GM04504 (cell line): ENCODE measurements at places on chromosomes 3 and 15.

DNA sequence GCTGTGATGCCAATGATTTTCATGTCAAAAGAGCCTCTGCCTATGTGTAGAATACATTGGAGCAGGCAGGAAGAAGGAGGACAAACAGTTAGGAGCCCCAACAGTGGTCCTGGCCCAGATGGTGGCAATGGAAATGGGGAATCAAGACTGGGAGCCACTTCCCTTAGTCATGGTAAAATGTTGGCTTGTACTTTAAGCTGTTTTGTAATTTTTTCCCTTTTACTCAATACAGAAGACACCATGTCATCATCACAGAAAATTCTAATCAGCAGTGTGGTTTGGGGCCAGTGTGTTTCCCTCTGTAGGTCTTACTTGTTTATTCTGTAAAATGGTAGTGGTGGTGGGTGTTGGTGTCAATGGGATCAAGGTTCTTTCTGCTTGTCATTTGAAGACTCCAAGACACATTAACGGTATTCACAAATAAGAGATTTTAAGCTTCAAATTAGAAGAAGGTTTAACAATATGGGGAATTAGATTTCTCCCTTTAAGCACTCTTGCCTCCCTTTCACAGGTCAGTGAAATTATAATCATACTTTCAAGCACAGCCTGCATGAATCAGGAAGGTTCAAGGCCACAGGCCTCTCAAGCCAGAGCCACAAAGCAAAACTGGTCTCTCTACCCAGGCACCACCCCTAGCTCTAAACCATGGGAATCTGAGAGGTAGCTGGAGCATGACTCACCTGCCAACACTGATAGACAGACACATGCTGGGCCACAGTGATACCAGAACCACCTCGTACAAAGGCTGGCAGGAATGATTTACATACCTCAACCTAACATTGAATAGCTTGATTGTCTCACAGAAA, 24.9 kb downstream of the SIAH2 start:
- no peak for DNase-seq

- peak; percentile 62 for DNase-seq
These were observed 71.5 kb downstream of the SSR3 start for GRCh38 chr3:156483426-156483825.

- no peak for DNase-seq
These were observed 1413.8 kb downstream of the SI start for GRCh38 chr3:163664466-163664865.

GRCh38 chr15:60083318-60083717, 79.2 kb downstream of the FOXB1 start:
- no peak for DNase-seq

- DNase-seq: no peak
These were observed 99.8 kb downstream of the MECOM start for GRCh38 chr3:169563775-169564059.

GRCh38 chr15:100500226-100500990, 28.3 kb downstream of the CERS3 start:
- no peak for DNase-seq

DNA sequence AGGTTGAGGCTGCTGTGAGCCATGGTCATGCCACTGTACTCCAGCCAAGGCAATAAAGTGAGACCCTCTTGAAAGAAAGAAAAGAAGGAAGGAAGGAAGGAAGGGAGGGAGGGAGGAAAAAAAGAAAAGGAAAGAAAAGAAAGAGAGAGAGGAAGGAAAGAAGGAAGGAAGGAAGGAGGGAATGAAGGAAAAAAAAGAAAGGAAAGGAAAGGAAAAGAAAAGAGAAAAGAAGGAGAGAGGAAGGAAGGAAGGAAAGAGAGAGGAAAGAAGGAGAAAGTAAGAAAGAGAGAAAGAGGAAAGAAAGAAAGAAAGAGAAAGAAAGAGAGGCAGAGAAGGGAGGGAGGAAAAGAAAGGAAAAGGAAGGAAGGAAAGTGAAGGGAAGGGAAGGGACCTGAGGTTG, 20.4 kb upstream of the ACTL6A start:
- DNase-seq: no peak

- DNase-seq: peak; percentile 42
These were observed 196.4 kb upstream of the NANOGP8 start for GRCh38 chr15:35281515-35281914.

- DNase-seq: no peak
These were observed 5.4 kb downstream of the NBEAL2 start for GRCh38 chr3:46984591-46985459.

- DNase-seq: no peak
These were observed 102.6 kb upstream of the ABI3BP start for GRCh38 chr3:101095693-101096430.

- DNase-seq: no peak
These were observed 57.5 kb downstream of the MFSD1 start for GRCh38 chr3:158859362-158859761.

DNA sequence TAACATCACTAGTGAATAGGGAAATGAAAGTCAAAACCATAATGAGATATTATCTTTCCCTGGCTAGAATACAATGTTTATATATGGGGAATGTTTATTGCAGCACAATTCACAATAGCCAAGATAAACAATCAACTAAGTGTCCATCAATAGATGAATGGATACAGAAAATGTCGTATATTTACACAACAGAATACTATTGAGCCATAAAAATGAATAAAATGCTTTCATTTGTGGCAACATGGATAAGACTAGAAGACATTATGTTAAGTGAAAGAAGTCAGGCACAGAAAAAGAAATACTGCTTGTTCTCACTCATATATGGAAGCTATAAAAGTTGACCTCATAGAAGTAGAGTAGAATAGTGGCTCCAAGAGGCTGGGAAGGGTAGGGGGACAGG, 65.2 kb downstream of the SLC9C1 start:
- DNase-seq: no peak

GRCh38 chr3:139324456-139324855, 19.4 kb upstream of the MRPS22 start:
- no peak for DNase-seq

DNA sequence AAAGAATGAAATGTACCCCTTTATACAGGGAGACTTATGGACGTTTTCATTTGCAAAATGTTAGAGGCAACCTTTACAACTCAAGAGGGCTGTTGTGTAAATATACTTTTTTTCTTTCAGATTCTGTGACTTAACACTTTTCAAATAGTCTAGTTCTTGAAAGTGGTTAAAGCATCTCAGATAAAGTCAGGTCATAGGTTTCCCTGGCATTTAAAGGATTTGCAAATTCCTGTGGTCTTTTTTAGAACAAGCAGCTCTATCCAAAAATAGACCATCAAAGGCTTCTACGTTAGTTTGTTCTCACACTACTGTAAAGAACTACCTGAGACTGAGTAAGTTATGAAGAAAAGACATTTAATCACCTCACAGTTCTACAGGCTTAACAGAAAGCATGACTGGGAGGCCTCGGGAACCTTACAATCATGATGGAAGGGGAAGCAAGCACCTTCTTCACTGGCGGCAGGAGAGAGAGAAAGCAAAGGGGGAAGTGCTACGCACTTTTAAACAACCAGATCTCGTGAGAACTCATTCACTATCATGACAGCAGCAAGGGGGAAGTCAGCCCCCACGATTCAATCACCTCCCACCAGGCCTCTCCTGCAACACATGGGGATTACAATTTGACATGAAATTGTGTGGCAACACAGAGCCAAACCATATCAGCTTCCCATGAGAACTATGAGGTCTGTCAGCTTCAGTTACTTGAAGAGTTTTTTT, 23.3 kb upstream of the GABRR3 start:
- no peak for DNase-seq

GRCh38 chr3:58173029-58173668, 37.6 kb downstream of the DNASE1L3 start:
- DNase-seq: no peak

GRCh38 chr3:59442046-59442445, 392.2 kb upstream of the CFAP20DC start:
- no peak for DNase-seq

DNA sequence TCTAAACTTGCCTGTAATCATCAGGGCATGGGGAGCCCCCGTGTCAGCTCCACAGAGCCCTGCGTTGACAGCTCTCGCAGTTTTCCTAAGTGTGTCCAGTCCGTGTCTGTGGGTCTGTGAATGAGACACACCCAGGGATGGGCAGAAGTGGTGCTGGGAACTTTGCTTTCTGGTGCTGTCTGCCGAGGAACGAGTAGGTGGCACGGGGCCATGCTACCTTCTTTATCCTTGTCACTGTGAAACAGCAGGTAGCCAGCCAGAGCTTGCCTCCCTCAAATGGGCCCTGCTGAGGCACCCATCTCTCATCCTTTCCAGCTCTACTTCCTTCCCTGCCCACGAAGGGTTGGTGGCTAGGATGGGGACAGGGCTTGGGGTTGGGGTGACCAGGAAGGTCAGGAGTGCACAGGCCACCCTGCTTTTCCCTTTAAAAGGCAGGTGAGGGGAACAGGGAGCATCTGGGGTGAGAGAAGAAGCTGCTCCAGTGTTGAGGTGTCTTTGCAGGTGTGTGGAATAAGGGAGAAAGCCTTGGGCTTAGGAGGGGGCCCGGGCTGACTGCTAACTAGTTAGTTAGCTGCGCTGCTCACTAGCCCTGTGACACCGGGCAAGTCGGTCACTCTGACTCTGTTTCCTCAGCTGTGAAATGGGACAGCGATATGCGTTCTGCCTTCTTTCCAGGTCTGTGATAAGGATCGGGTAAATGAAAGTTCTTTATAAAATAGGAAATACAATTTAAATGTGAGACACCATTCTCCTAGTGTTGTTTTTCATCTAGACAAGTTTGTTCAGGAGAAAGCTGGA, 27.9 kb downstream of the PDIA5 start:
- DNase-seq: no peak

GRCh38 chr15:58453931-58454793, 22.4 kb downstream of the LIPC start:
- no peak for DNase-seq

- no peak for DNase-seq
These were observed 504.6 kb upstream of the NECTIN3 start for GRCh38 chr3:110567029-110567428.

GRCh38 chr3:123389628-123389918, 59.3 kb downstream of the ADCY5 start:
- DNase-seq: no peak

- no peak for DNase-seq
These were observed 2.2 kb upstream of the IGDCC3 start for GRCh38 chr15:65379986-65380385.

DNA sequence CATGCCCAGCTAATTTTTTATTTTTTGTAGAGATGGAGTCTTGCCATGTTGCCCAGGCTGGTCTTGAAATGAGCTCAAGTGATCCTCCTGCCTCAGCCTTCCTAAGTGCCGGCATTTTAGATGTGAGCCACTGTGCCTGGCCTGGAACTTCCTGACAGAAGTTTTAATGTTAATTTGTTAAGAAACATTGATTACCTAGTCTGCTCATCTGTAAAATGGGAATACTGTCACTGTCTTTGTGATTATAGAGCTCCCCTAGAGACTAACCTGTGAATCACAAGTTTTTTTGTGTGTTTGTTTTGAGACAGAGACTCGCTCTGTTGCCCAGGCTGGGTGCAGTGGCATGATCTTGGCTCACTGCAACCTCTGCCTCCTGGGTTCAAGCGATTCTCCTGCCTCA, 4.3 kb upstream of the EIF3J start:
- DNase-seq: no peak

DNA sequence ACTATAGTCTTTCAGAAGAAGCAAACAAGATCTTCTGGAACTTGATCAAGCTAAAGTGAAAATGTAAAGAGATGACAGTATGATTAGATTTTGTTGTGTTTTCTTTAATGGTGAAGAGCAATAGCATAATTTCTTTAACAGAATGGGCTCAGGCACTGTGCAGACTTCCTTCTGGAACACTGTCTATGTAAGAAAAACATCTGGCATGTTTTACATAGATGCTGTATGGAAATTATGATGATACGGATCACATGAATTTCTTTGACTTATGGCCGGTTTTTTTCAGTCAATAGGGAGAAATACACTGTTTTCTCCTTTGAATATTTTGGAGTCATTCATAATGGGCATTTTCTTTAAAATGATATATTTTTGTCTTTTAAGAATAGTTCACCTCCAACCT, 42.6 kb downstream of the PHLDB2 start:
- no peak for DNase-seq

DNA sequence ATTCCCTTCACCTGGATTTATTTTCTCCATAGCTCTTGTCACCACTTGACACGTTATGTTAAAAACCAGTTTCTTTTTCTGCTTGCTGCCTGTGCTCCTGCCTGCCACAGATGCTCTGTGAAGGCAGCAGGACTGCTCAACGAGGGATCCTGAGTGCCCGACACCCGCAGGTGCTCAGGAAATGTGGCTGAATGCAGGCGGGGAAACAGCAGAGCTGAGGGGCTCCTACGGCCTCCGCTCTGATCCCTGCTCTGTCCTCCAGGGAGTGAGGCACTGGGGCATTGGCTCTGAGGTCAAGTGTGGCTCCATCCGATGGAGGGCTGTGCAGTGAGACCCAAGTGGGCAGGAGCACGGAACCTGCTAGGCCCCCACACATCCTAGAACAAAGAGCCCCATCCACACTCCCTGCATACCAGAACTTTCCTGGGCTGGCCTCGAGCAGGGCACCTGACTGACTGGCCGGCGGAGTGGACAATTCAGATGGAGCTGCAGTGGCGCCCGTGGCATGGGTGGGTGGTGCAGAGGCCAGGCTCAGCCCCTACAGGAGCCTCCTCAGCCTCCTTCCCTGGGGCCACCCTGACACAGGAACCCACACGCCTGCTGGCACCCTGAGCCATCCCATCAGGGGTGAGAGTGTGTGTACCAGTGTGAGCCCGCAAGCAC, 27.9 kb downstream of the IQSEC1 start:
- DNase-seq: no peak

DNA sequence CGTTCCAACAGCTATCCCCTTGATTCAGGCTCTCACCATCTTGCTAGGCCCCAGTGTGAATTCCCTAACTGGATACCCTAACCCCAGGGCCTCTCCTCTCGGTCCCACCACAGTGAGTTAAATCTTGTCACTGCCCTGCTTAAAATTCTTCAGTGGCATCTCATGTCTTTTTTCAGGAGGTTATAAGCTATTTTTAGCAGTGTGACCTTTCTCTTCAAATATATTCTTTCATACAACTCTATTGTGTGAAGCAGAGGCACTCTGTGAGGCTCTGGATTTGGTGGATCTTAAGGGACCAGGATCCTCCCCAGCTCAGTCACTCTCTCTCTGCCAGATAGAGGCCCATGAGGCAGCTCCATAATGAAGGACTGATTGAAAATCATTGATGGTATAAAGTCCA, 760.4 kb downstream of the NTRK3 start:
- no peak for DNase-seq

GRCh38 chr15:35698966-35699575, 153.1 kb upstream of the DPH6 start:
- DNase-seq: no peak

DNA sequence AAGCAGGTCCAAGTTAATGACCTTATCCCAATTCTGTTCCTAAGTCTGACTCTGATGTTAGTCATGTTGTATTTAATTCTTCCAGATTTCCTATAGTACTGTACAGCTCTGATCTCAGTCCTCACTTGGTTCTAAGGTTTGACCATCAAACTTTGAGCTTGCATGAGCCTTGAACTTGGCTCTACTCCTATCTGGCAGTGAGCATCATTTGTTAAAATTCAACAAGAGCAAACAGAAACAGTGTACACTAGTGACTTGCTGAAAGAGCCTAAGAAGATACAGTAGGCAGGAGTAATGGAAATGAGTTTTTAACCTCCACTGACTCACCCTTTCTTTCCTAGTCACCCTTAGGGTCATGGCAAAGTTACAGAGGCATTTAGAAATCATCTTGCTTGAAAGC, 451.1 kb upstream of the TPRG1 start:
- peak; percentile 15 for DNase-seq
